ENCODE measurements at places on chromosomes 7 and 10.
A peak's percentile ranks its signal among the peaks of the same experiment; 100 is the strongest.

DNA sequence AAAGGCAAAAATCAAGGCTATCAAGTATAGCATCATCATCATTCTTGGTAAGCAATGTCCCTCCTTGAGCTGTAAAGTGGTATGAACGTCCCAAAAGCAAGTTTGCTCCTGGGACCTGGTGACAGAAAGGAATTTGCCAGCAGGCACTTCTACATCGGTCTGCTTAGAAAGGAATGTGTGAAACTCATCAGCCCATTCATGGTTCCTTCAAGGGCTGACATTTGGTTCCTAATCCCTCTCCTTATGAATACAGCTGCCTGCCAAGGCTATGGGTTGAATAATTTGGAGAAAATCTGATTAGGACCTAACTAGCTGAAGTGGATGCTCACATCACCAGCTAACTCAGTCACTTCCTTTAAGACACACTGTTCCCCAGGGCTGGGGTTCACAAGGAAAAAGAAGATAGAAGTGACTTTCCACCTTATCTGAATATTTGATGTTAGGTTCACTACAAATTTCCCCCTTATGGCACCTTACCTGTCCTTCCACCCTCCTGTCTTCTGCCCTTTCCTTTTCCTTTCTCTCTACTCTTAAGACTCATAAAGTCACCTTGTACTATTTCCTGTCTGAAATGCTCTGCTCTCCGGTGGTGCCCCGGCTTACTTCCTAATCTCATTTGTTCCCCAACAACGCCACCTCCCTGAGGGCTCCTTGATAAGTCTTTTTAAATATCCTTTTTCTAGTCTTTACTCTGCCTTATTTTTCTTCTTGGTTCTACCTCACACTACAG lies 187.1 kb downstream of the NPSR1 start:
- no peak for DNase-seq

- DNase-seq, result no peak
Observed at GRCh38 chr7:123537026-123537642, 2.7 kb upstream of the IQUB start.

DNA sequence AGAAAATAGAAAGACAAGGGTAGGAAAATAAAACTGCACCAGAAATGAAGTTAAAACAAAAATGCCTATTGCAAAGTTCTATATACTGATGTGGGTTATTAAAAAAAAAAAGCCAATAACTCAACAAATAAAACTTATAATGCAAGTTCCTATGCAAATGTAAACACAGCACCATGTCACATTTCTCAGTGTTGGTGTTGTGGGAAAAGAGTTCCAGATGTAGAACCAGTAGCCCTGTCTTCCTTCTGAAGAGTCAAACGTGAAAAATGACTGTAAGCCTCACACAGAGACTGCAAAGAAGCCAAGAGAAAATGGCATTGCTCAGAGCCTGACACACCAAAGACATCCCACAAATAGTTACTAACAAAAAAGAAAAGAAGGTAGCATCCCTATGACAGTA lies 10.1 kb downstream of the PON2 start:
- DNase-seq, result no peak

- DNase-seq, result peak; percentile 50
Observed at GRCh38 chr10:132861884-132862461, 76.0 kb upstream of the NKX6-2 start.

GRCh38 chr10:72164617-72165016 lies 51.2 kb upstream of the ANAPC16 start:
- no peak for DNase-seq

DNA sequence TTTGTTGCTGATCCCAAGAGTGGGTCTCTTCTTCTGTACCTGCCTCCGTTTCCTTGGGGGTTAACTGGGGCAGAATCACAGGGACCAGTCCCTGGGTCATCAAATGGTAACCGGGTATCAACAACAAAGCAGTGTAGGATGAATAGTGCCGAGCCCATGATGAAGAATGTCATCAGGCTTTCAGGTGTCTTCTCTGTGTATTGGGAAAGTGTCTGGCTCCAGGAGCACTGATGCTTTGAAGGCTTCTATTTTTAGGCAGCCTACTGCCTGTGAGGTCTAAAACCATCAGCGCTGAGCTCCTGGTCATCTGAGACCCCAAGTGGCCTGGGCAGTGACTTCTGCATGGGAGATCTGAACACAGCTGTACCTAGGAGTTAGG lies 48.2 kb upstream of the SHH start:
- no peak for DNase-seq

DNA sequence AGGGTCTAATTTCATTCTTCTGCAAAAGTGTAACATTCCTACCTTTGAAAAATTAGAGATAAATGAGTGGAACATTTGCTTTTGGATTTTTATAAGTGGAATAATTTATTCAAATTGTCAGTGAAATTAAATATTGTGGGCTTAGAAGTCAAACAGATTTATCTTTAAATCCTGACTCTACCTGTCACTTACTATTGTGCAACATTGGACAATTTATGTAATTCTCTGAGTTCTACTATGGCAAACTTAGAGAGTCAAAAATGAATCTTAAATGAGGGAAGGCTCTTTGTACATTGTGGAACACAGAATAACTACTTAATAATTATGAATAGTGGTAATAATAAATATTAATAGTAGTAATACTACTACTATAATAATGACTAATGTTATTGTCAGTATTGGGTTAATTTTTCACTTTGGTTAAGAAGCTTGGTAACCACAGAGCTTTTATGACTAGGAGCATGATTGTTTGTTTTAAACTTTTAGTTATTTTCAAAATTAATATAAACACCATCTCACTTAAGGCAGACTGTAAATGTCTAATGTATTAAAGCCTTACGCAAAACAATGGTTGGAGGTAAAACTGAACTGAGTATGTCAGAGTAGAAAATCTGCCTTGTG lies 70.0 kb downstream of the PRKG1 start:
- no peak for DNase-seq

- DNase-seq, result no peak
Observed at GRCh38 chr10:129939416-129940275, 24.4 kb downstream of the EBF3 start.

DNA sequence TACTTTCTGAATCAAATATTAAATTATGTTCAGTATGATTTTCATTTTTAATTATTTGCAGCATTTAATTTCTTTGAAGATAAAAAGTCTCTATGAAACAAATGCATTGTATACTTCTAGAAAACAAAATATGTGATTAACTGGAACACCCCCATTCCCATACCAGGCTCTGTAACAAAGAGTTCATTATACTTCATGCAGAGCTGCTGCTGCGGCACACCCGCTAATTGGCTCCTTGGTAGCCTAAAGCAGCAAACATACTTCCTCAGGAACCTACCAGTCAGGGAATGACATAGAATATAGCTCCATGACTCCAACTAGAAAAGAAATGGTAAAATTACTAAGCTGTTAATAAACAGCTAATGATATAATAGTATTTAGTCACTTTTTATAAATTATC lies 19.3 kb downstream of the RAB11FIP2 start:
- DNase-seq, result no peak

DNA sequence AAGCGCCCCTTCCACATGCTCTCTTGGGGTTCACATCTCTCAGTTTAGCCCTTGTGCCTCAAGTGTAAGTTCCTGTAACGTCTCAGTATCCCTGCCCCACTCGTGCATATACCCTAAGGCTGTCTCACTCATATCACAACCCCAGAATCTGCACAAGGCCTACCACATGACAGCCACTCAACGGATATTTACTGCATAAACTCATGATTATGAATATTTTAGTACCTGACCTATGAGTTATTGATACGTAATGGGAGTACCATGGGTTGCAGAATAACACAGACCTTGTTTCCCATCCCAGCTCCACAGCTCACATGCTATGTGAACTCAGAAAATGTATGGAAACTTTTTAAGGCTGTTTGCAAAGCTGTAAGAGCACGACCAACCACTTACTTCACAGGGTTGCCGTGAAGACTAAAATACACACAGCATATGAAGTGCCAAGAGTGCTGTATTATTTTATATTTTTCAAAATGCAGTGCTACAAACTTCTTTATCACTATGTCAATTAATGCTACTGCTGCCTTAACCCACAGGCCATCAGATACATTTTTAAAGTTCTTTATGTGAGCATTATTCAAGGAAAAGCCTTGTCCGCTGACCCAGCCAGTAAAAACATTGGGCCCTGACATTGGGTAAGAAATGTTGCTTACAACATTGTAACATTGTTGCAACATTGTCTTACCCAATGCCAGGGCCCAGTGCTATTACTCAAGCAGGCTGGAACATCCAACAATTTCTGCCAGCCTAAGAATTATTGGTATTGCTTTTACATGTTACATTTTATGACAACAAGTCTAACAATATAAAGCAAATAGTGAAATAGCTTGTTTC lies 97.2 kb downstream of the JAZF1 start:
- no peak for DNase-seq

- no peak for DNase-seq
Observed at GRCh38 chr10:24708081-24708480, 15.6 kb downstream of the ARHGAP21 start.

GRCh38 chr10:97494151-97494550 lies 4.1 kb downstream of the MMS19 start:
- DNase-seq, result no peak

DNA sequence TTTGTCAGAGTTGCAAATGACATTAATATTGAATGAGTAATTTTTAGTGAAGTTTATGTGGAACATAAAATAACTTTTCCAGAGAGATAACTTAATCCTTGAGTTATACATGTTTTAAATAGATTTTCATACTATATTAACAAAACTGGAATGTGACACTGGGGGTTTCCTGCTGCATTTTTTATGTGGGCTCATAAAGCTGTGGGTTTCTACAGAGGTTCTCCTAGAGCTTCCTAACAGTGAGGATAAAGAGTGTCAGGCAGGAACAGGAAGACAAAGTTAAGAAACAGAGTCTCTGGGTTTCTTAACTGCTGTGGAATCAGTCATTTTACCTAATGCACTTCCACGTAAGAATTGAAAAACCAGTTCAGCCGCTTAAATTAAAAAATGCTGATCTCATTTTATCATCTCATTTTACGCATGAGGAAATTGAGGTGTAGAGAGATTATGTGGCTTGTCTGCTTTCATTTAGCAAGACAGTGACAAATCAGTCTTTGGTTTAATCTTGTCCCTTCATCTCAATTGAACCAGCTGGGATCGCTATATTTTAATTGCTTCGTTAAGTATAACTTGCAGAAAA lies 5.0 kb downstream of the CD36 start:
- no peak for DNase-seq

- DNase-seq, result no peak
Observed at GRCh38 chr7:97859606-97860204, 12.5 kb downstream of the ASNS start.

DNA sequence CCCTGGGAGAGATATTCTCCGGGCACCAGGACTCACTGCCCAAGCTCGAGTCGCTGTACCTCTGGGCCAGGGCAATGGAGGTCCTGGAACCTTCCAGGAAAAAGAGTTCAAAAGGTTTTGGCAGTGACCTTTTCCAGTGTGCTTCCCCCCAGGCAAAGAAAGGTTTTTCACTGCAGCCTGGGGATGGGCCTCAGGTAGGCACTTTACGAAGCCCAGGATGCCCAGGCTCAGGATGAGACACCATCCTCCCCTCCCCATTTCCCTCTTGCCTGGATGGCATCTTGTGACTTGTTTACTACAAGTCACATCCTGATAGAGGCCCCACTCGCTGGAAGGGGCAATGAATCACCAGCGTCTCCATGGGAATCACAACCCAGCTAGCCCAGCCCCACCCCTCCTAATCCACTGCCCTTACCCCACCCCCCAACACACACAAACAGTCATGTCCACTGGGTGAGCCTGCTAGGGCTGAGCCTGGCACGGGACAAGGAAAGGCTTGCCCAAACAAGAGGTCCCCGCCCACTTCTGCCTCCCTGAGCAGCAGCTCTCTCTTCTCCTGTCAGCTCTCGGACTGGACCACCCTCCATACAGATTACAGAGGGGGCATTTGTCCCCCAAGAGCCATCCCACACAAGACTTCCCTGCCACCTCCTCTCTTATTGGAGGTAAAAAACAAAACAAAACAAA lies 93.8 kb upstream of the SMNDC1 start:
- DNase-seq, result peak; percentile 99

GRCh38 chr10:121324678-121325213 lies 273.5 kb downstream of the FGFR2 start:
- DNase-seq, result peak; percentile 45

GRCh38 chr7:966291-967069 lies 8.9 kb downstream of the COX19 start:
- DNase-seq, result no peak

DNA sequence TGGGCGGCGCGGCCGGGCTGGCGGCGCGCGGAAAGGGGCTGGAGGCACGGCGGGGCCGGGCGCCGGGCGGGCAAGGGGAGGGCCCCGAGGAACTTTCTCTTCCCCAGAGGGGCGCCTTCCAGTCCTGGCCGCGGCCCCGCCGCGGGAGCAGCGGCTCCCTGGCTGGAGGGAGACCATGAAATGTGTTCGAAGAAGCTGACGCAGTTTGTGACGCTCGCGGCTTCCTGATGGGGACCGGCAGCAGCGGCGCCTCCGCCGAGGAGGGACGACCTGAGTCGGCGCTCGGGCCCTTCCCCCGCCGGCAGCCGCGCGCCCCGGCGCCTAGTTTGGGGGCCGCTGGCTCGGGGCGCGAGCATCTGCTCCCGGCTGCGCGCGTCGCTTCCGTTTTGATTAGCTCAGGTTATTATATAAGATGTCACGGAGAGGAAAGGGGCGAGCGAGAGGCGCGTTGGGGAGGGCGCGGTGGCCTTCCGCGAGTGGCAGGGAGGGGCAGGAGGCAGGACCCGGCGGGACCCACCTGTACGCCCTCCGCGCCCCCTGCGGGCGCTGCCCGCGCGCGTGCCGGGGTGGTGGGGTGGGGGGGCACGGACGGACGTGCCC lies 57.1 kb upstream of the PCGF5 start:
- peak; percentile 64 for DNase-seq
